ENCODE measurements at places on chromosomes 16 and 17.

DNA sequence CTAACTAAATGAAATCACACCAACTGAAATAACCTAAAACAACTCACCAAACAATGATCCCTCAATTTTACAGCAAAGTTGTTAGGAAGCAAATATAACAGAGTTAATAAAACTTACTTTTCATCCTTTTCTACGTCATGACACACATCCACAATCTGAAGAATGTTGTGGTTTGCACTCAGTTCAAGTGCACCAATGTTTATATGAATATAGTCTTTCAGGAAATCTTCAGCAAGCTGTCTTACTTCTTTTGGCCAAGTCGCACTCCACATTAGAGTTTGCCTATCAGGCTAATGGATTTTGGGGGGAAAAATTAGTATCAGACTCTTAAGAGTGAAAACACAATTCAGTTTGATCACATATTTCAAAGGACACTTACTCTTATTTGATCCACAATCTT is 3.3 kb downstream of the DDX5 start:
- no peak for DNase-seq

DNA sequence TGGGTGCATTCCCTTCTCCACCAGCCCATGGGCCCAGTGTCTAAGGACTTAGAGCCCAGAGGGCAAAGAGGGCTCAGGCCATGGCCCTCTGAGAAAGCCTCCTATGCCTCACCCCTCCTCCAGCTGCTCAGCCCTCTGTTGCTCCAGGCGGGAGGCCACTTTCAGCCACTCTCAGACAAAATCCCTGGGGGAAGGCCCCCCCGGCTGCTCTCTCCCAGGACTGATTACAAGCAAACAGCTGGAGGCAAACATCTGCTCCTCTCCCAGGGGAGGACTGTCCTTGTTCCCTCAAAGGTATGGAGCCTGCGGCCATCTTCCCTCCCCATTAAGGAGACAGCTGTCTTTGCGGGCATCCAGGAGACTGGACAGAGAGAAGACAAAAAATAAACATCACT is 54.9 kb upstream of the DLX4 start:
- no peak for DNase-seq

DNA sequence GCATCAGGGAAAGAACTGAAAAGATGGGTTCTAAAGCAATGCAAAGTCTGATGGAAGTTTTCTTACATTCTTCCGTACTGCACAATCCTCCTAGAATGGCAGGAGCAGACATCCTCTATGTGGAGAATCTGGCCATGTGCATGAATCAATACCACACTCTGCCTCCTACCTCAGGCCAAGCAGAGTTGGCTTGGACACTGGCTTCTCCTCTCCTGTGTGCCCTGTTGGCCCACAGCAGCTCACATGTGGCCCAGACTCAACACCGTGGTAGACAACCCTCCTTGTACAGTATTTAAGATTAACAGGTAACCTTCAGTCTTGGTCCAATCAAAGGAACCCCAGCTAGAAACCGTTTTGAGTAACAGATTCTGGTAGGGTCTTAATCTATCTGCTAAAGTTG is 101.9 kb downstream of the ZFHX3 start:
- DNase-seq = no peak

DNA sequence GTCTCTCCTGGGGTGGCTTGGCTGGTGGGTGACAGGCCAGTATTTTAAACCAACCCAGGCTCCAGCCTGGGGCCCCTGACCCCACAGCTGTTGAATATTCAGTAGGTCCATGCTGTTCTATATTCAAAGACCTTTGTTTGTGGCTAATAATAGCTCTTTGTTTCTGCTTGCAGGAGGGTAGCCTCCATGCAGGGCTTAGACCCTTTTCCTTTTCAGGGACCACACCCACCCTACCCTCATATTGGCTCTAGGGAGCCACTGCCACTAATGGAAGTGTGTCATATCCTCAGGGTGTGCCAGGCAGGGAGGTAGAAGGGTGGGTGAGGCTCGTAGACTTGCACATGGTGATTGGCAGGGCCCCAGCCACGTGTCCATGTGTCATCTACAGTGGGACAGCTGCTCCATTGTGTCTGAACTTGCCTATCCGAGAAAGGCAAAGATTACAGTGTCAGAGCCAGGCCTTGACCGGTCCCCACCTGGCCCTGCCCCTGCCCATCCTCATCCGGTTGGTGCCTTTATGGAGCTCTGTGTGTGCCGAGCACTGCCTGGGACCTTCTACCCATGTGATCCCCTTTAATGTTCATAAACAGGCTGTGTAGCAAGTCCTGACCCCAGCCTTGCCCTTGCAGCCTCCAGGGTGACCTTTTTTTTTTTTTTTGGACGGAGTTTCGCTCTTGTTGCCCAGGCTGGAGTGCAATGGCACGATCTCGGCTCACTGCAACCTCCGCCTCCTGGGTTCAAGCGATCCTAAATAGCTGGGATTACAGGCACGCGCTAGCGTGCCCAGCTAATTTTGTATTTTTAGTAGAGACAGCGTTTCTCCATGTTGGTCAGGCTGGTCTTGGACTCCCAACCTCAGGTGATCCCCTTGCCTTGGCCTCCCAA is 22.1 kb downstream of the TMC7 start:
- DNase-seq = no peak

GRCh38 chr17:81025741-81026129 is 9.2 kb upstream of the BAIAP2 start:
- no peak for DNase-seq

DNA sequence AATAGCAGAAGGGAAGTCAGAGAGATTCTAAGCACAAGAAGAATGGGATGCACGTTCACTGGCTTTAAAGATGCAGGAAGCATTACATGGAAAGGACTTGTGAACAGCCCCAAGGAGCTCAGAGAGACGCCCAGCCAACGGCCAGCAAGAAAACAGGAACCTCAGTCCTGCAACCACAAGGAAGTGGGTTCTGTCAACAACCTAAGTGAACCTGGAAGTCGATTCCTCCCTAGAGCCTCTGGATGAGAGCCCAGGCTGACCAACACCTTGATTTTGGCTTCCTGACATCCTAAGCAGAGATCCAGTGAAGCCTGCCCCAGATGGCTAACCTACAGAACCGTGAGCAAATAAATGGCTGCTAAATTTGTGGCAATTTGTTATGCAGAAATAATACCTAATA is 24.5 kb downstream of the GPR142 start:
- DNase-seq = no peak

DNA sequence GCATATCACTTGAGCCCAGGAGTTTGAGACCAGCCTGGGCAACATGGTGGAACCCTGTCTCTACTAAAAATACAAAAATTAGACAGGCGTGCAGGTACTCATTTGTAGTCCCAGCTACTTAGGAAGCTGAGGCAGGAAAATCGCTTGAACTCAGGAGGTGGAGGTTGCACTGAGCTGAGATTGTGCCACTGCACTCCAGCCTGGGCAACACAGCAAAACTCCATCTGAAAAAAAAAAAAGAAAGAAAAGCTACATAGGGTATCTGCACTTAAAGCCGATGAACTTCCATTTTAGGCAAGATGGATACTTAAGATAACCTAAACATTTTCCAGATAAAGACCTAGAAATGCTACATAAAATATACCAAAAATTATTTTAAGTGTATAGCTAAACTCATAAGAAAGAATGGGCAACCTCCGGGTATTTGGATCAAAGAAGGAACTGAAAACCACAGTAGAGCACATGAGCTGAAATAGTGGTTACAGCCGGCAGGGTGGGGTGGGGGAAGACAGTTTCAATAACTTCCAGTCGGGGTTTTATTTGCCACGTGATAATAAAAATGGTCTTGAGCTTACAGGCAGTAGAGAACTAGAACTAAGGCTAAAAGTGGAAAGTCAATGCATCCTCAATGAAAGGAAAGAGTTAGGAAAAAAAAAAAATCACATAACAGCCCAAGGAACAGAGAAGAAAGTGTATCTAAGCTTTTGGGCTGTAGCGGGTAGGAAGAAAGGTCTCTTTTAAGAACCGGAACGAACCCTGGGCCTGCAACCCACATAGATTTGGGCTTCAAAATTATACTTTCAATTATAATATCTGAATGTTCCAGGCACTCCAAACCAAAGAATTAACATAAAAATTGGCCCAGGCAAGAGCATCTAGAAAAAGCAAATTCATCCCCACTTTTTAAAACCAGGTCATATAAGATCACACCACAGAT is 53.1 kb downstream of the CFDP1 start:
- peak; percentile 93 for DNase-seq

DNA sequence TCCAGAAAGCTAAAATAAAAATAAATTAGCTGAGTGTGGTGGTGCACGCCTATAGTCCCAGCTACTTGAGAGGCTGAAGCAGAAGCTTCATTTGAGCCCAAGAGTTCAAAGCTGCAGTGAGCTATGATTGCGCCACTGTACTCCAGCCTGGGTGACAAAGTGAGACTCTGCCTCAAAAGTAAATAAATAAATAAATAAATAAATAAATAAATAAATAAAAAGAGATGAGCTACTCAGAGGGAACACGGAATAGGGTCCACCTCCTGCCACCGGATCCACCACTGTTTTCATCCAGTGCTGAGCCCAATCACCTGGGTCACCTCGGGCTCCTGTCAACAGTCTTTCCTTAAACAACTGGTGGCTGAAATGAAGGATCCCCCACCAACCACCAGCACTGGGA is 6.7 kb upstream of the DPEP3 start:
- no peak for DNase-seq

- no peak for DNase-seq
These were observed 13.8 kb downstream of the CTRL start for GRCh38 chr16:67917852-67918236.

- DNase-seq = no peak
These were observed 739 bp upstream of the FAM117A start for GRCh38 chr17:49764559-49765180.

Data from common myeloid progenitor, CD34-positive (primary cell).